ENCODE measurements at places on chromosomes 11 and 22.

GRCh38 chr11:62128835-62129234 is 5.0 kb downstream of the INCENP start:
- no peak for DNase-seq

- no peak for DNase-seq
Measured at GRCh38 chr11:129608711-129609110, 206.9 kb upstream of the TMEM45B start.

DNA sequence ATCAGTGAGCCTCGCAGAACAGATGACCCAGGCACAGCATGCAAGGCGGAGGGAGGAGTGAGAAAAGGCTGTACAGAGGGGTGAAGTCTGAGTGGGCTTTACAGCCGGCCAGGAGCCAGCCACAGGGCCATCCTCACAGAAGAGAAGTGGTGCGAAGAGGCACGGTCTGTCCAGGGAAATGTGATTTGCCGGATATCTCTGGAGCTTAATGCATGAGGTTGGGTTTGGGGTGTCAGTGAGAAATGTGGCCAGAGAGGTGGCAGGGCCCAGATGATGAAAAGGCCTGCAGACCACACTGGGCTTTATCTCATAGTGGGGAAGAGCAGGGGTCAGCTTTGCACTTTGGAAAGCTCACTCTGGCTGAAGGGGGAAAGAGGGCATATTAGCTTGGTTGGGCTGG is 255.2 kb downstream of the BUD13 start:
- no peak for DNase-seq

DNA sequence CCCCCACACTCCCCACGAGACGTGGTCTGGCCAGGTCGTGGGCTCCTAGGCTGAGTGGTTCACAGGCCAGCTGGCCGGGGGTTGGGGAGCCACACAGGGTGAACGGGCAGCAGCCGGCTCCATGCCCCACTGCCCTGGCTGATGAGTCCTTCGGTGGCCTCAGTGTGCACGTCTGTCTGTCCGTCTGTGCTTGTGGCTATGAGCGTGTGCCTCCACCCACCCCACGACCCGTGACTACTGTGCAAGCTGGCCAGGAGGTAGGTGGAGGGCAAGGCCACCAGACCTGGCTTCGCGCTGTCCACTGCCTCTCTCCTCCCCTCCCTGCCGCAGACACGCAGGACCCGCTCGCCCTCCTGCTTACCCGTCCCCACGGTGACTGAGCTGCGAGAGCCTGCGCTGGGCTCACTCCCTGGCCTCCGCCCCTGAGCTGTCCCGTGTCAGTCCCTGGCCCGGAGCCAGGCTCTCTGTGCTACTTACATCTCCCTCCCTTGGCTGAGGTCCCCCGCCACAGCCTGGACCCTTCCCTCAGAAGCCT is 14.1 kb downstream of the CSDC2 start:
- DNase-seq = no peak

GRCh38 chr11:86124251-86125233 is 55.7 kb upstream of the PICALM start:
- DNase-seq = no peak

DNA sequence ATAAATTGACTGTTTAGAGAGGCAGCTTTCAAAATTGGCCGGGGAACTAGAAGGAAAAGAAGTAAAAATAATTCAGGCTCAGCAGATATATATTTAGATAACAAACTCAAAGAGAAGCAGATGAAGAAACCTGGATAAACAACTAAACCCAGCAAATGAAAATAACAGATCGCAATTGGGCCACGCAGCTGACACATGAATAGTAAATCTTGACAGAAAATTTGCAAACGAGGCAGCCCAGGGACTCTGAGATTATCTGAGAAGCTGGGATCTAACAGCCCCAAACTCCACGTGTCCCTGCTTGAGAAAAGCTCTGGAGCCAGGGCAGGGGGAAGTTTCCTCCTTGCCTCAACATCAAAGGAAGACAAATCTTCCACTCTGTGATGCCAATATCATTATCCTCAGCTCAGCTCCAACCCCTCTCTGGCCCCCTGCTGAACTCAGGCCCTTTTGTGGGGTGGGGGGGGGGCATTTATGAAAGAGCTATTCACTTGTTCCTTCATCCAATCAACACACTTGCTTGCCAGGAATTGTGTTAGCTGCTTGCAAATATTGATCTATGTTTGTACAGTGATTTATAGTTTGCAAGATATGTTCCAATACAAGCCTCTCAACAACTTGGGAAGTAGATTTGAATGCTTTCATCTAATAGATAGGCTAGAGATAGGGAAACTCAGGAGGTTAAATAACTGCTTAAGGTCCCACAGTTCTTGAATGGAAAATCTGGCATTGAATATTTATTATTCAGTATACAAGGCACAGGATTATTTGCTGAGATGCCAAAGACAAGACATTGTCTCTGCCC is 72.5 kb upstream of the C11orf87 start:
- DNase-seq = no peak

- DNase-seq = no peak
Measured at GRCh38 chr22:27994481-27995331, 75.7 kb upstream of the PITPNB start.

DNA sequence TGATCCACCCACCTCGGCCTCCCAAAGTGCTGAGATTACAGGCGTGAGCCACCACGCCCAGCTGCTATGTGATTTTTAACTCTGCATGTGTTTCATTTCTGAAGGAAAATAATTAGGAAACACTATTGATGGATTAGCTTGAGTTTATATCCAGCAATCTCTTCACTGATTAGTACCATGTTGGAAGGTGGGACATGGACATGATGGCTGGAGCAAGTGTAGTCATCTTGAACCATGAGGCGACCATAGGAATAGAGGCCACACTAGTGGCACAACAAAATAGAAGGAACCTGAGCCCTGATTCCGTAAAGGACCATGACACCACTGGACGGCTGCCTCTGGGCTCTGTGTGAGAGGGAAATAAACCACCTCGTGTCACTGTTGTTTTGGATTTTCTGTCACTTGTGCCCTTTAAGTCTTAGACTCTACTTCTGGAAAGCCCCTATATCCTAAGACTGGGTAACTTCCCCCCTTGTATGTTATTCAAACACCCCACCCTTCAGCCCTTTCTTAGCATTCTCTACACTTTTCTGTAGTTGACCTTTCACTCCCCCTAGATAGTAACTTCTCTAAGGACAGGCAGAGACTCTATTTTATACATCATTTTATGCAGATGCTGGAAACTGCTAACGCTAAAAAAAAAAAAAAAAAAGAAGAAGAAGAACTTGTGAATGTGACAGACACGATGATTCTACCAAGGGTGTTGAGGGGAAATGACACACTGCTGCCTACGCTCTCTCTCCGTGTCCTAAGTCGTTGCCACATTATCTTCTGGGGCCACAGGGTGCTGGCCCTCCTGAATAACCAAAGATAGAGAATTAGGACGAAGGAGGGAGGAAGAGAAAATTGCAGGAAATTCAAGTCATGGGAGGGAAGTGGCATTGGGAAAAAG is 2.7 kb upstream of the VPS37C start:
- no peak for DNase-seq

DNA sequence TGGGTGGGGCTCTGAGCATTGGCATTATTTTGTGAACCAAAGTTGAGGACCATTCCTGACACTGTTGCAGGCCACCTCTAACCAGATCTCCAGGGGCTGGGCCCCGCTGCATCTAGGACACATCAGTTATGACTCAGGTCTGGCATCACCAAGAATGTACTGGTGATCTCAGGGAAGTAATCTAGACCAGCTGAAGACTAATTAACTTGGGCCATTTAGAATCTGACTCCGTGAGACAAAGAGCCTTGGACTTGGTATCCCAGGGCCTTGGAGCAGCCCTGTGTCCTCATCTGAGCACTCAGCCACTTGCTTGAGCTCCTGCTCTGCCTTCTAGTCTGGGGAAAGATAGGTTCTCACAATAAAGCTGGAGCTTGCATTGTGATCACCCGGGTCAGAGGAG is 200.6 kb downstream of the KIRREL3 start:
- no peak for DNase-seq

GRCh38 chr22:28710576-28711191 is 30.9 kb downstream of the CHEK2 start:
- no peak for DNase-seq

DNA sequence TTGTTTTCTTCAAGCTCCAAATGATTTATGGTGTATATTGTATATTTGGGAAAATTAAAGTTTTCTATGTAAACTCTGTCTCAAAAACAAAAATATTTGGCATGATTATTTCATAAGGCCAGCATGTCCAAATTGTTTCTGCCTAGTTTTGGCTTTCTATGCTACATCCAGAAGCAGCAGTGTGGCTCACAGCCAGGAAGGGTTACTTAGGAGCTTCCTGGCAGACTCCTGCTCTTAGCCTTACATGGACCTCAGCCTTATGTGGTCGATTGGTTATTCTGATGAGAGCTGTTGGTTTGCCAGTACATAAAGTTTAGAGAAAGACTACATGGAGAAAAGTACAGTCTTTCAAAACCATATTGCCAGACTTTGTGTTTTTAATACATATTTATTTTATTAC is 297.7 kb upstream of the FAT3 start:
- DNase-seq = no peak

- no peak for DNase-seq
Measured at GRCh38 chr11:34278693-34279297, 79.0 kb downstream of the ABTB2 start.

GRCh38 chr11:1499261-1499890 is 12.8 kb upstream of the MOB2 start:
- DNase-seq = no peak

DNA sequence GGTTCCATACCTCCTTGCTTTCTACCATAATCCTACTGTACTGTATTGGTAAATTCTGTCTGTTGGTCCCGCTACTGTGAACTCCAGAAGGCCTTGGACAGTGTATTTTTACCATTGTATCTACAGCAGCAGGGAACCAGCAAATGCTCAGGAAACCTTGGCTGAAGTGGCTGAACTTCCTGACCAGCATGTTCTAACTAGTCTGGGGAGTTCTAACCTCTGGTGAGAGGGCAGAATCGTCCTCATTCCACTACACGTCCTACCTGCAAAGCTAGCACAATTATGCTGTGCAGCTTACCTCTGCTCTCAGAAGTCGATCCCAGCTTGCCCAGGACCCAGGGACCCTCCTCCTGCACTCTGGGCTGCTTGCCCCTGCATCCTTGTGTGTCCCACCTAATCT is 283.1 kb downstream of the TENM4 start:
- DNase-seq = no peak

DNA sequence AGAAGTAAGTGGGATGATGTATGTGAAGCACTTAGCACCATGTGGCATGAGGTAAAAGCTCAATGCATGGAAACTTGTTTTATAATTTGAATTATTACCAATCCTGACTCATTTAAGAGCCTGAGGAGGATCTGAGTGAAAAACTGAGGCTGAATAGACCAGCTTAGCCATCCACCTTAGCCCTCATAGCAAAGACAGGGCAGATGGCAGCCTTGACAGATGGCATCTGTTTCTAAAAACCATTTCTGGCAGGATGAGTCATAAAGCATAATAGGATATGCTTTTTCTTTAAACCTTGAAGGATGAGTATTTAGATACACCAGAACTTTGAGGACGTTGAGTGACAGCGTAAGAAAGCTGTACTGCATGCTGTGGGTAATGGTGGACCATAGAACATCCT is 61.0 kb upstream of the NAV2 start:
- DNase-seq = no peak

GRCh38 chr22:18146389-18146753 is 3.6 kb upstream of the USP18 start:
- no peak for DNase-seq

Measured in CD4-positive, alpha-beta T cell treated with Interleukin-6 at 100 ng/mL for 8 hours (primary cell).